Kasumi-1 (cell line): ENCODE measurements at places on chromosomes 7 and 10.

DNA sequence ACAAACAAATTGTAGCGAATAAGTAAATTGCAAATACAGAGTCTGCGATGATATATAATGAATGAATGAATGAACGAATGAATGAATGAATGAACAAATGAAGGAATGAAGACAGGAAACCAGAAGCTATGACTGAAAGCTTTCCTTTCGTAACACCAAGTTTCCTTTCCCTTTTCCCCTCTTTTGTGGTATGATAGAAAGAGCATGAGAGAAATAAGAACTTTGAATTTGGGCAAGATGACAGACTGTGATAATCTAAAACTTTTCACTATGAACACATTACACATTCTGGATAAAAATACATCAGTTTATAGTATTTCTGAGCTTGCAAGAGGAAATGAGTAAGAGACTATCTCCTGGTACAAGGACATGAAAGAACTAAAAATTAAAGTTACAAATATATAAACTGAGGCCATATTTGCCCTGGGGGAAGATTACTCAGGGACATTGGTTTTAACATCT lies 8.4 kb upstream of the UCN3 start:
- no peak for DNase-seq

GRCh38 chr10:75211007-75211691 lies 553 bp downstream of the VDAC2 start:
- peak; percentile 56 for DNase-seq

GRCh38 chr7:31910191-31910590 lies 160.0 kb downstream of the PDE1C start:
- DNase-seq: no peak

GRCh38 chr7:87047-87446 lies 105.3 kb upstream of the FAM20C start:
- no peak for DNase-seq

GRCh38 chr7:123692471-123692877 lies 36.8 kb downstream of the LMOD2 start:
- no peak for DNase-seq

DNA sequence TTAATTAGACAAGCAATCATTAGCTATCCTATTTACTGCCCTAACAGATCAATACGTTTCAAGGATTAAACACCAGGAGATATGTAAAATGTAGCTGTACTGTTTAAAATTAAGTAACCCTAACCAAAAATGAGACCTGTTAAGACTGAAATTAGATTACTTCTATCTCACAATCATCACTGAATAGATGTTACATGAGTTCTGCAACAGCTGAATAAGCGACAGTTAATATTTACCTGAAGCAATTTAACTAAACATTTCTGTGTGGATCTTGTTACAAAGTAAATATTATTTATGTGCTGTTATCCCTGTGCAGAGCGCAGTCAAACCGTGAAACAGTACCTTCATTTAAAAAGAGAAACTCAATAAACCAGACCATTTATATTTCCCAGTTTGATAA lies 122.5 kb downstream of the RELN start:
- DNase-seq: no peak

GRCh38 chr10:76942628-76943416 lies 694.8 kb downstream of the KCNMA1 start:
- no peak for DNase-seq

- peak; percentile 63 for DNase-seq
Observed at GRCh38 chr7:25586513-25586912, 358.2 kb upstream of the NPVF start.

DNA sequence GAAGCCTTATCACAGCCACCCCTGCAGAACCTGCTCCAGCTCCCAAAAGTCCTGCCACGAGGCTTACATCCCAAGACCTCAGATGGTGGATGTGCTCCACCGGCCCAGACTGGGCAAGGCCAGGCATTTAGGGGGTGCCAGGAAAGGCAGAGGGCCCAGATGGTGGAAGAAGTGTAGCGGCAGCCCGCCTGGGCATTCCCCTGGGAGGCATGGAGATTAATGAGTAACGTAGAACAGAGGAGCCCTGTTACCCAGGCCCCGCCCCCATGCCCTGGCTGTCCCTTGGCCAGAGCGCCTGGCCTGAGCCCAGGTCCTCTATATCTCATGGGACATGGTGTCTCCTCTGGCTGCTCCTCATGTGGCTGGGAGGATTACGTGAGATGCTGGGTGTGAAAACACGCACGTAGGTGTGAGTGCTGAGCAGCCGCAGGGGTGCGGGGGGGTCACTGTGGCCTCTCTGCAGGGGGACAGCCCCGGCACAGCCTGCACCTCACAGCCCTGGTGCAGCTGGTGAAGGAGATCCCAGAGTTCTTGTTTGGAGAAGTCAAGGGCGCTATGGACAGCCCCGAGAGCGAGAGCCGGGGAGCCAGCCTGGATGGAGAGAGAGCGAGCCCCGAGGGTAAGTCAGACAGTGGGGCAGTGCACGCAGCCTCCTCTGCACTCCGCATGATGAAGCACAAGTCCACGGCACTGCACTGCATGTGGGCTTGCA lies 52.9 kb downstream of the ZNF467 start:
- DNase-seq: no peak

DNA sequence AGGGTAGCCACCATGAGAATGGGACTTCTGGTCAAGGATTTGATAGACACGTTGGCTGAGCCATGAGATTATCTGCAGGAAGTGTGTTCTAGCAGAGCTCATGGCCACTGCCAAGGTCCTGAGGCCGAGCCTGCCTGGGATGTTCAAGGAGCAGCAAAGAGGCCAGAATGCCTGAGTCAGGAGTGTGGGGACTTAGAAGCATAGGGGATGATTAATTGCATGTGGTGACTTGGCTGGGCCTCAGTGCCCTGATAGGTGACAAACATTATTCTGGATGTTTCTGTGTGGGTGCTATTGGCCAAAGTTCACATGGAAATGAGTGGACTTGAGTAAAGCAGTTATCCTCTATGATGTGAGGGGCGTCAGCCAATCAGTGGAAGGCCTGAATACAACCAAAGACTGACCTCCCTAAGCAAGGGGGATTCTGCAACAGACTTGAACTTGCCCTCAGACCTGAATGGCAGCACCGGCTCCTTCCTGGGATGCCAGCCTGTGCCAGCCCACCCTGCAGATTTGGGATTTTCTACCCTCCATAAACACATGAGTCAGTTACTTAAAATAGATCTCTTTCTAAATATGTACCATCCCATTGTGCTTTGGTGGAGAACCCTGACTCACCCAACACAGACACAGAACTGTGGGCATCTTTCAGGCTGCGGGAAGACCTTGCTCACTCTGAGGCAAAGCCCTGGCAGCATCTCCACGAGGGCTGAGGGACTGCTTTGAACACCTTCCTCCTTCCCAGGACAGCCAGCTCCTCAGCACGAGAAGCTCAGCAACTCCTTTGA lies 363.9 kb upstream of the MGMT start:
- no peak for DNase-seq

- DNase-seq: no peak
Observed at GRCh38 chr10:107013258-107014006, 151.1 kb downstream of the SORCS1 start.

DNA sequence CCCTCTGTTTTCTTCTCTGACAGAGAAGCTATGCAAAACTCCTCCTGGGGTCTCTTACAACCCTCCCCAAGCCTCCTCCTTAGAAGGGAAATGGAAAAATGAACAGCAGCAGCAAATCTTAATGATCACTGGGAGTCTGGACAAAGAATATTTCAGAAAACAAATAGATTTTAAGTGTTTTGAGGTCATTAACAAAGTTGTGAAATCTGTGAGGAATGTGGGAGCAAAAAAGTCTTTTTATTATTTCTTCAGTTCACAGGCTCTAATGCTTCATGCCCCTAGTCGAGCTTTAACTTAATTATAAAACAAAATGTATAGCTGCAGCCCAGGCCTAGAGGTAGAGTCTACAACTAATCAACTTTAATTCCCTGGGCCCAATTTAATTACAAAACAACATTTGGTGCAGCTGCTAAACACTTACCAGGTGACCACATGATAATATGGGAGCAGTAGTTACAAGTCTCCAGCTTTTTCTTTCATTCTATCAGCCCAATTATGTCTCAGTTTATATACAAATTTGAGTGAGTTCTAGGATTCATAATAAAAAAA lies 293.2 kb downstream of the THSD7A start:
- DNase-seq: no peak

DNA sequence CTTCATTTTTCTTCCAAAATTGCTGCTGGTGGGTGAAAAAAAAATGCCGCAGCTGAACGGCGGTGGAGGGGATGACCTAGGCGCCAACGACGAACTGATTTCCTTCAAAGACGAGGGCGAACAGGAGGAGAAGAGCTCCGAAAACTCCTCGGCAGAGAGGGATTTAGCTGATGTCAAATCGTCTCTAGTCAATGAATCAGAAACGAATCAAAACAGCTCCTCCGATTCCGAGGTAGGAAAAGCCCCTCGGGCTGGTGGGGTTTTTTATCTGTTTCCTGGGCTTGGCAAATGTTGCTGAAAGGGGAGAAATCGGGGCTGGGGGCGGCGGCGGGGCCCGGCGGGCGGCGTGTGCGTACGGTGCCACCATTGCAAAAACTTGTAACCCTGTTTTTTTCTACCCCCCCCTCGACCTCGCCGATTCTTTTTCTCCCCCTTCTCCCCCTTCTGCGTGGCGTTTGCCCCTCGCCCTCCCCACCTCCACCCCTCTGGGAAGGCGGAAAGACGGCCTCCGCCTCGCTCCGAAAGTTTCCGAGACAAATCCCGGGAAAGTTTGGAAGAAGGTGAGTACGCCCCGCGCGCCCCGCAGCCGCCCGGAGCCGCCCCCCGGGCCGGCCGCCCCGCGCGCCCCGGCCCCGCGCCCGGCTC lies 789 bp downstream of the TCF7L2 start:
- DNase-seq: peak; percentile 69

DNA sequence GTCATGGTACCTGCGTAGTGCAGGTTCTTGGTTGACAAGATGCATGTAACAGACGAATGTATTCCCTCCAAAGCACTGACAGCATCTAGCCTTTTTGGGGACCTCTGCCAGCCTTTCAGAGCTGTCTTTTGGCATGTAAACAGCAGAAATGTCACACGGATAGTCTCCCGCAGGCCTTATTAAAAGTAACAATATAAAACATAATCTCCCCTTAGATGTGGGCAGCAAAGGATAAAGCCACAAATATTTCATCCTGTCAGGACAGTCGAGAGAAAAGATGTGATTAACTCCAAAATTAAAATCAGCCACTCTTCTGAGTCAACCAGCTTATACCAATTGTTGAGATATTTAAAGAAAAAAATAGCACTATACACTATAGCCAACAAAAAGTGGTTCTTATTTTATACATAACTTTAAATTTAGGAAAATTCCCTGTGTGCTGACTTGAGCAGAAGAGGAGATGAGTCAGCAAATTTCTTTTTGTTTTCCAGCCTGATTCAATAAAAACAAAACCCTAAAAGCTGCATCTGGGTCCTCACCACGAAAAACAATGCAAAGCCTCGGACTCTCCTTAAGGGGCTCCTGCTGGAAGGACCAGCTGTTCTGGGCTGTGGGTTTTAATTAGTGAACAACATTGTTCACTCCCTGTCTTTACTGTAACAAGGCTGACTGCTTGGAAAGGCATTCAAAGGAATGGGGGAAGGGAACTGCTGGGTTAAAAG lies 240.2 kb downstream of the ADAM12 start:
- no peak for DNase-seq

DNA sequence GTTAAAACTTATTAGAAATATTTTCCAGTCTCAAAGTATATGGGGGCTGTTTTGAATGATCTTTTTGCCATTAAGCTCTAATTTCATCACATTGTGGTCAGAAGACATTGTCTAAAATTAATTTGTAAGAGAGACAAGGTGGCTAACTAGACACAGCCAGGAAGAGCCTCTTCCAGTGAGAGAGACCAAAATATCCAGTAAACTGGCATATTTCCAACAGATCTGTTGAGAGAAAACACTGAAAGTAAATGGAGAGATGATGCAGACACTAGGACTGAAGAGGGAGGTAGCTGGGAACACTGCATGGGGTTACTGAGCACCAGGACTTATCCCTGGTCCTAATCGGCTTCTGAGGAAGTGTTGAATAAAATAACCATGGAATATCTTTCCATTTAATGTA lies 101.5 kb upstream of the TAS2R16 start:
- no peak for DNase-seq

- DNase-seq: peak; percentile 92
Observed at GRCh38 chr10:21732067-21732772, 198.2 kb downstream of the MLLT10 start.

DNA sequence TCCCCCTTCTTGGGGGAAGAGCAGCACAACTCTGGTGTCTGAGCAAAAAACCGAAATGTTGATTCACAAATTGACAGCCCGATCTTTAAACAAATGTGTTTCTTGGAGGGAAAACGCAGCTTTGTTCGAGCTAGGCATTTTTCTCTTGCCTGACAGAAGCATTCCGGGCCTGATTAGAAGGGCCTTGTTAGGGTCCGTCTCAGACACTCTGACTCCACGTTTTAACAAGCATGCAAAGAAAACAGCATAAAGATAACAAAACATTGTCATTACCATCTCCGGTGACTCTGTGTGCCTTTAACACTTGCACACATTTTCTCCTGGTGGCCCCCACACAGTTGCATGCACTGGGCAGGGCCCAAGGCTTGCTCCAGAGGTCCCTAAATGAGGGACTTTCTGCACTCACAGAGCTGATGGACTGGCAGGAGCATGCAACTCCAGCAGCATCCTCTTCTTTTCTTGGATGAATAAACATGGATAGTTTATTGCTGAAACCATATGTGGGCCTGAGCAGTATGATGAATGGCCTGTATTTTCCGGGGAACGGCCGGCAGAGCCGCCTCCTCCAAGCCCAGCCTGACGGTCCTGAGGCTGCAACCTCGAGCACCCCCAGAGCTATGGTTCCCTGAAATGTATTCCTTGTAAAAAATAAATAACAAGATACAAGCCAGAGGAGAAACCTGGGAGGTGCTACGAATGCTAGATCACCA lies 50.9 kb downstream of the EBF3 start:
- no peak for DNase-seq

DNA sequence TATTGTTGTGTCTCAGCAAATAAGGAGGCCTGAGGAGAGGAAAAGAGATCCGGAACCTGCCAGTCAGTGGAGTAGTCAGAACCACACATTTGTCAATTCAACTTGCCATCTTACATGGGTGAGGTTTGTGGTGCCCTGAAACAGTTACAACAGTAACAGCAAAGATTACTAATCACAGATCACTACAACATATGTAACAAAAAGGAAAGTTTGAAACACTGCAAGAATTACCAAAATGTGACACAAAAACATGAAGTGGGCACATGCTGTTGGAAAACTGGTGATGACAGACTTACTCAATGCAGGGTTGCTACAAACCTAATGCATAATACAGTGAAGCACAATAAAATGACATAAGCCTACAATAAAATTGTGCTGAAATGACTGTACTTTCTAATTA lies 89.4 kb downstream of the LRRN3 start:
- DNase-seq: no peak

- peak; percentile 34 for DNase-seq
Observed at GRCh38 chr7:77760809-77761453, 37.3 kb downstream of the TMEM60 start.

GRCh38 chr7:68739306-68739705 lies 859.0 kb upstream of the AUTS2 start:
- no peak for DNase-seq
